Kidney tubule cell (primary cell): ENCODE measurements at places on chromosomes 2 and 18.
A peak's percentile ranks its signal among the peaks of the same experiment; 100 is the strongest.

GRCh38 chr18:5239447-5239846 lies 42.4 kb upstream of the AKAIN1 start:
- no peak for DNase-seq

GRCh38 chr18:56235481-56236013 lies 402.8 kb downstream of the TXNL1 start:
- no peak for DNase-seq

- peak; percentile 48 for DNase-seq
Measured at GRCh38 chr2:223669453-223670225, 67.5 kb upstream of the SCG2 start.

DNA sequence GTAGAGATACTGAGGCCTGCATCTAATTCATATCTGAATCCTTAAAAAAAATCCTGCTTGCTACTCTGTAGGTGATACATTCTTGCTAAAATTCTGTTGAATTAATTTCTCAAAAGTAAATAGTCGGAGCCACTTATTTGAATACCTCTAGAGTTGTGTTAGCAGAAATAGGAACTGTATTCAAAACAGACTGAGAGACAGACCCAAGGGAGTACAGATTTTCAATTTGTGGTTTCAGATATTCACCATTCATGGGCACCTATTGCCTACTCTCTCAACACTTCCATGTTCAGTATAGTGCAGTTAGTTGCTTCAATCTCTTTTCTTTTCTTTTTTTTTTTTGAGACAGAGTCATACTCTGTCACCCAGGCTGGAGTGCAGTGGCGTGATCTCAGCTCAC lies 46.6 kb upstream of the CTLA4 start:
- no peak for DNase-seq

- no peak for DNase-seq
Measured at GRCh38 chr2:53854678-53855077, 5.1 kb downstream of the GPR75 start.

GRCh38 chr2:217171874-217172273 lies 312.0 kb upstream of the TNP1 start:
- DNase-seq: no peak

DNA sequence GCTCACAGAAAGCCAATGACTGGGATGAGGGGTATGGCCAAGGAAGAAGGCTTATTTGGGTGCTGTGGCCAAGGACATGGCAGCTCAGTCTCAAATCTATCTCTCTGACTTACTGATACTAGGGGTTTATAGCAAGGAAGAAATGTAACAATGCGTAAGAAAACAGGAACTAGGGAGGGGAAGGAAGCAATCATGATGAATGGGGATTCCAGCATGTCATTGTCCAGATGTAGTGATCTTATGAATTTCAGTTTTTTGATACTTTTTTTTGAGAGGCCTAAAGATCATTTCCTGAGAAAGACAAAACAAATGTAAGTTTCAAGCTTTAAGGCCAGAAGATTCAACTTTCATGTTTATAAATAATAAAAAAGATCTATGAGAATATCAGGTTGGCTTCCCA lies 298.6 kb upstream of the FAM98A start:
- DNase-seq: no peak

DNA sequence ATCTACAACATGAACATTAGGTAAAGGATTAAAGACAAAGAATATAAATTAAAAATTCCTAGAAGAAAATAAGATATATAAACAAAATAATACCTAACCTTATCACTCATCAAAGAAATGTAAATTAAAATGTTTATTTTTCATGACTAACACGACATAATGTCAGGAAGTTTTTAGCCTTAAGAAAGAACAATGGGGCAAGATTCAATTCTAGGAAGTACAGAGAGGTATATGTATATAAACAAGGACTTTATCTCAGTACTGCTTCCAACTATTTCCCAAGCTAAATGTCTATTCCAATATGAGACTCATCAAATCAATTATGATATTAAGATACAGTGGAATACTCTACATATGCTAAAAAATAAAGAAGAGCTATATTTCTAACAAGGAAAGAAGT lies 44.1 kb downstream of the TTC21B start:
- DNase-seq: no peak

DNA sequence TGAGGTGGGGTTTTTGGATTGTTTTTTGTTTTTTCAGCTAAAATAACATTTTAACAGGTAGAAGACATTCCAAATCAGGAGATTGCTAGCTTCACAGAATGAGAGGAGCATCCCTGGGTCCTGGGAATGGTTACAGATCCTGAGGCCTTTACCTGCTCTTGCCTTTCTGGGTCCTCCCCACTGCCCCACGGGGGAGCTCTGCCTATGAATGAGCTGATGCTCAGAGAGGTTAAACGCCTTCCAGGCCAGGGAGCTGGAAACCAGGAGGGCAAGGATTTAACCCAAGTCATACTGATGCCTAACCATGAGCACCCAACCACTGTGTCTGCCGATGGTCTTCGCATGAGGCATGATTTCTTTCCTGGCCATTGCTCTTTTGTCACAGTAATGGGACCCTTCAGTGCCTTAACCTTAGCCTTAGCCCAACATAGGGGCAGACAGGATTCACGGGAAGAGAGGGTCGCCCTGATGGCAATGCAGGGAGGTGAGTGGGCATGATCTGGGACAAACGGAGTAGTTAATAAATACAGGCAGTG lies 16.1 kb downstream of the MOCOS start:
- no peak for DNase-seq

DNA sequence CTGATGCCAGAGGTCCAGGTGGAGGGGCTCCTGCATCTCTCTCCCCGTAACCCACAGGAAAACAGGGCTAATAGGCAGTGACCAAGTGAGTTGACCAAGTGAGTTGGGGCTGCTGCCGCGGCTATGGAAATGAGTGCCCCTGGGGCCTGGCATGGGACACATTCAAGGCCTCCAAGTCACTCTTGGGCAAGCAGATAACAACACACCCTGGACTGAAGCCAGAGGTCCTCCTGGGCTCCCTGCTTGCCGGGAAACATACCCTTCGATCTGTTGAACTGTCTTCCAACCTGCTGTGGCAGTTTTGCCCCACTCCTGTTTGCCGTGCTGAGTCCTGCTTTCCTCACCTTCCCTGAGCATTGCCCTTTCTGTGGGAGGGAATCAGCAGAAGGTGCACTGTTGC lies 89.2 kb downstream of the LIPG start:
- DNase-seq: no peak

GRCh38 chr18:10217211-10217610 lies 237.2 kb upstream of the APCDD1 start:
- no peak for DNase-seq

DNA sequence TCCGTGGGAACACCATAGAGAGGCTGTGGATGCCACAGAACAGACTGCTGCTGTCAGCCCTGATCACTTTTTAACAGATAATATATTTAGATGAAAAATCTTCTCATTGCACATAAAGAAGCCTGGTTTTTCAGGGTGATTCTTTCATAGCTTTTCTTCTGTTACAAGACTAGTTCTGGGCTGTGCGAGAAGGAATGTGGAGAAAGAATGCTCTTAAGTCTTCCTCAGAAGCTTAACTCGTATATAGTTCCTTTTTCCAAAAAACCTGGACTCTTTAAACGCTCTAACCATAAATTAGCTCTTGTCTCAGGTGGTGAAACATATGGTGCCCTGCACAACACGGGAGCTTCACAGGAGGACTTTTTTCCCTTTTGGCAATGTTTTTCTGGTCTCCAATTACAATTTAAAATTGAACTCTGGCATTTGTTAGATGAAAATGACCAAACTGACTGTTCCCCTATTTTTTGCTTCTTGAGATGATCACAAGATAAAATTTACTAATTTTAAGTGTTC lies 125.9 kb upstream of the SMAD7 start:
- no peak for DNase-seq

DNA sequence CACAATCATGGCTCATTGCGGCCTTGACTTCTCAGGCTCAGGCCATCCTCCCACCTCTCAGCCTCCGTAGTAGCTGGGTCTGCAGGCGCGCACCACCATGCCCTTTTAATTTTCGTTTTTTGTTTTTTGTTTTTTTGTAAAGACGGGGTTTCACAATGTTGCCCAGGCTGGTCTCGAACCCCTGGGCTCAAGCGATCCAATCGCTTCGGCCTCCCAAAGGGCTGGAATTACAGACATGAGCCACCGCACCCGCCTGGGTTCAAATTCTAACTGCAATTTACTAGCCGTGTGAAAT lies 12.3 kb upstream of the DCTN1 start:
- DNase-seq: no peak

- no peak for DNase-seq
Measured at GRCh38 chr2:79116997-79117928, 3.0 kb upstream of the REG1A start.

DNA sequence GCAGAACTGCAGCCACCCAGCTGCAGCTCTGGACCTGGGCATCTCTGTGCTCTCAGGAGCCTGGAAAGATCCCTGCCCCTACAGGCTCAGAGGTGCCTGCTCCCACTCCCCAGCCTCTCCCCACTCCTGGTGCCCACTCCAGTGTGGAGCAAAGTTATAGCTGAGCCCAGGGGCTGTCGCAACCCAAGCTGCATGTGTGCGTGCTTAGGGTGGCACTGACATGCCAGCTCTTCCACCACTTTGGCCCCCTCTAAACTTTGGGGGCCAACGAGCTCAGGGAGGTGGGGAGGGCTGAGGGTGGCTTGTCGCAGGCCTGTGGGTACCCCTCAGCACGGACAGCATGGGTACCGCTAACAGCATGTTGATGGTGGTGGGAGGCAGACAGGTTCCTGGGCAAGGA lies 126.3 kb upstream of the FHL2 start:
- no peak for DNase-seq

DNA sequence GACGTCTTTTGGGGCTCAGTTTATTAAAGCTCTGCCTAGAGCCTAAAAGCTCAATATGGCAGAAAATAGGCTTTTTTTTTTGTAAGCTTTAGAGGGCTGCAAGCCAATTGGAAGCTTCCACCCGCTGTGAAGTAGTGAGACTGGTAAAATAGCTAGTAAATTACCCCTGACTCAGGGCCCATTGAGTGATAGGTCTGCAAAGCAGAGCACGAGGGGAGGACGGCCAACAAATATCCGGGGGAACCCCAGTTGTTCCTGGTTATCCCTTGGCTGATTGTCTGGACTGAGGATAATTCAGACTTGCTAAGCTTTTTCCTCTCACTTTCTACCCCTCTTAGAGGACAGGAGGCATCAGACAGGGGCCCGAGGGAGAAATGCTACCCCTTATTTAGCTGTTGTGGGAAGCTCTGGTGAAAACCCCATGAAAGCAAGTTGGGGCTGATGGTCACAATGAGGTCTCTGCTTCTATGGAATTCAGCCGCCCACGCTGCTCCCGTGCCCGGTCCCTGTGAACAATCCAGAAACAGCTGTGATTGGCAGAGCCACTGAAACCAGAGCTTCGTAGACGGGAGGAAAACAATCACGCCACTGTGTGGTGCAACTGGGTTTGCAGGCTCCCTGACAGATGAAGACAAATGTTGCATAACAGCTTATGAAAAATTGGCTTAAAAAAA lies 141.9 kb upstream of the LGALSL start:
- peak; percentile 79 for DNase-seq

DNA sequence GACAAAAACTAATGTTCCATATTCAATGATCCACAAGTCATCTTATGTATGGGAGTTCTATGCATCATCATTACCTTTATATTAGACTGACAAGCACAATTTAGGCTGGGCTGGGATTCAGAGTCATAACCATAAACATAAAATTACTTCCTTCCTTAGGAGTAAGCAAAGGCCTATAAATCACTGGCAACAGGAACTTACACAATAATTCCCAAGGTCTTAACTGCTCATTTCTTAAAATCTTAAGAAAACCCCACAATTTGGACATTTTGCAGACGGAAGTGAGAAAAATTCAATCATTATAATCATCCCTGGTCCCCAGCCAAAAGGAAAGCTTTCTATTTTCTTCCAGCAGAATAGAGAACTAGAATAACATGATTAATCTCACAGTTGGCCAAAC lies 232.3 kb downstream of the DYM start:
- no peak for DNase-seq

- DNase-seq: no peak
Measured at GRCh38 chr2:145067549-145068030, 547.7 kb upstream of the ZEB2 start.
